Pulmonary artery endothelial cell (primary cell): ENCODE measurements at places on chromosomes 2 and 18.

- no peak for DNase-seq
Measured at GRCh38 chr18:77081390-77081778, 51.2 kb downstream of the MBP start.

- no peak for DNase-seq
Measured at GRCh38 chr2:196286821-196287220, 115.4 kb upstream of the STK17B start.

- DNase-seq: no peak
Measured at GRCh38 chr2:136863874-136864273, 98.5 kb downstream of the THSD7B start.

GRCh38 chr18:9823805-9824473, 61.8 kb upstream of the TXNDC2 start:
- no peak for DNase-seq

DNA sequence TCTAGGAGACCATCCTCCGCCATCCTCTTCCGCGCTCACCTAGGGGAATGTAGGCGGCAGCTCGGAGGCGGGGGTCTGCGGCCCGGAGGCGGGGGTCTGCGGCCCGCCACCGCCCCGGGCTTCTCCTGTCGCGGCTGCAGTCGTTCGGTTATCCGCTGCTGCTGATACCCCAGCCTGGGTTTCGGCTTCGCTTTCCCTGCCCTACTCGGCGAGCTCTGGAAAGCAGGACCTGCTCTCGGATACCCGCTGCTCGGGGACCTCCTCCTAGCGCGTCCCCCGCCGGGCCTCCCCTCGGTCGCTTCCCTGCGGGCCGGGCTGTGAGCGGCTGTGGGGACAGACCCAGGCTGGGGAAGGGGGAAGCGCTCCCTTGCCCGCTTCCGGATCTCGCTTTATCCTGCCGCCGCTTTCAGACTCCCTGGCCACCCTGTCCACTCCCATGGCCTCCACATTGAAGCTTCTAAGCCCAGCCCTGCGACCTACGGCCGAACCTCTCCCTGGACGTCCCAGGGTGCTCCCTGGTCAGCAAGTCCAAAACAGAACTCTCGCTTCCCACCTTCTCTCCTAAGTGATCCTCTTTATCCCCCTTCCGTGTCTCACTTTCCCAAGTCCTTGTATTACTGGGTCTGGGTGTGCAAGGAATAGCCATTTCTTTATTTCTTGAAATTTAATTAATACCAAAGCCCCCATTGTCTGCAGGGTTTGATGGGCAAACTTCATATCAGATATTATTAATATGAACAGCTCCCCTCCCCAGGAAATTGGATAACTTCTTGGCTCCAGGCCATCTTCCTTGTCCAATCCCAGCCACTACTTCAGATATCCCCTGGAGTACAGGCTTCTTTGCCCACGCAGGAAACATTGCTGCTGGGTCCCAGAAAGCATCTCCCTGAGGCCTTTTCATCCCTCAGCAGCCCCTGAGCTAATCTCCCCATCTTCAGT, 769 bp downstream of the FKBP1B start:
- DNase-seq: no peak
